ENCODE measurements at places on chromosomes 11 and 22.

- H3K27me3 ChIP-seq, result peaks cover 12% of the 10 kb centered on the region
- peak overlapping the region; percentile 63 for H3K4me3 ChIP-seq
- peaks cover 10% of the 10 kb centered on the region for H3K4me1 ChIP-seq
- H3K27ac ChIP-seq, result no peak overlapping the region
- H3K36me3 ChIP-seq, result no peaks in the 10 kb centered on the region
Measured at GRCh38 chr11:62444236-62444833, 25.5 kb downstream of the SCGB1A1 start.

DNA sequence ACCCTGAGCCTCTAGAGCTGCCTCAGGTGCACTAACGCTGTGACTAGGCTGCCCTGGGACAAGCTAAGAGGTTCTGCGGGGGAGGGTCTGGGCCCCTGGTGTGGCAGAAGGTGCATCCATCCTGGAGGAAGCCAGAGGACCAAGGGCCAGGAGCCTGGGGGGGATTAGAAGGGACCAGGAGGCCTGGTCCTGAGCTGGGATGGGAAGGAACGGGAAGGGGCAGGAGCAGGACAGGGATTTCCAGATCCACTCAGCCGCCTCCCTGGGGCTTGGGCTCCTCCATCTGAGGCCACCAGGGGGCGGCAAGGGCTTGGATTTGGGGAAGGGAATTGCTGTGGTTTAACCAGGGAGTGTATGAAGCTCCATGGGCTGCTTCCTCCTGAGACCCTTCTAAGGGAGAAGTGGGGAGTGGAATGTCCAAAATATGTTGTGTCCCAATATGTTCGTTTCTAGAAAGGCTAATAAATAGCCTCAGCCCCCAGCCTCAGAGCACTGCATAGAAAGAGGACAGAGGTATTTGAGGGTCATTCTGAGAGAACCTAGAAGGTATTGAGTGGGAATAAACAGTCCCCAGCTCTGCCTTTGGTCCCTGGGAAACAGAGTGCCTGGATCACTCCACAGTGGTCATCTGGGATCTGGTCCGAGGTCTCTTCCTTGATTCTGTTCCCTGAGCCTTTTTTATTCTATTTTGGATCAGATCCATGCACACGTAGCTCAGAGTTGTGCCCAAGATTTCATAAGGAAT lies 17.4 kb upstream of the PRAME start:
- H3K27me3 ChIP-seq, result peaks cover 15% of the 10 kb centered on the region
- H3K4me3 ChIP-seq, result no peak overlapping the region
- H3K27ac ChIP-seq, result no peak overlapping the region
- DNase-seq, result peak; percentile 20

DNA sequence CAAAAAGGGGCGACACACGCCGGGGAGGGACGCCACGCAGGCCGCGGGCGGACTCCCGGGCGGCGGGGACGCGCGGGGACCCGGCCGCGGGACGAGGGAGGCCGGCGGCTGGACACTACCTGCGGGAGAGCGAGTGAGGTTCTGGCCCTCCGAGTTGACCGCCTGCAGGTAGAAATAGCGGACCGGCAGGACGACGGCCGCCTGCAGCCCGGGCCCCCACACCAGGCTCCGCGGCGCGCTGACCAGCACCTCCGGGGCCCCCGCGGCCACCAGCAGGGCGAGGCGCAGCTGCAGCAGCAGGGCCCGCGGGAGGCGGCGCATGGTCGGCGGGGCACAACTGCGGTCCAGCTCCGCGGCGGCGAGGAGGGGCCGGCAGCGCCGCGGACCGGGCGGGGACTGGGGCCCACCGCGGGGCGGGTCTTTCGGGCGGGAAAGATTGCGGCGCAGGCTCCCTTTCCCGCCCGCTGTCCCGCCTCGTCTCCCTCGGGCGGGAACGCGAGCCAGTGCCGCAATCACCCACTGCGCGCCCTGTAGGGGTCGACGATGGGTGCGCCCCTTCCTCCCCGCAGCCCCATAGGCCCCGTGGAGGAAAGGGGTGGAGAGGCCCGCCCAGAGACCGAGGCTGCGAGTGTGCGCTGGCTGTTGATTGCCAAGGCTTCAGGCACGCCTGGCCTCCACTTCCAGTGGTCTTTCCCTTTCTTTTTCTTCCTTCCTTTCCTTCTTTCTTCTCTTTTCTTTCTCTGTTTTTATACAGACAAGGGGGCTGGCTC lies at the start of gene POGLUT3:
TSS of gene POGLUT3 (minus strand) at position 339 of the 770 bp plus-strand sequence. CDS start at position 321, 18 bp downstream.
- peaks cover 16% of the 10 kb centered on the region for H3K36me3 ChIP-seq
- peak; percentile 55 for DNase-seq

GRCh38 chr11:126339863-126340434 lies 15.5 kb upstream of the ST3GAL4 start:
- no peak overlapping the region for H3K27ac ChIP-seq
- no peak for DNase-seq
- no peak overlapping the region for H3K4me3 ChIP-seq
- peaks cover 25% of the 10 kb centered on the region for H3K4me1 ChIP-seq
- no peaks in the 10 kb centered on the region for H3K27me3 ChIP-seq
- peaks cover 20% of the 10 kb centered on the region for H3K36me3 ChIP-seq

- no peak overlapping the region for H3K4me3 ChIP-seq
- no peak for DNase-seq
- H3K27ac ChIP-seq, result no peak overlapping the region
- peaks cover 10% of the 10 kb centered on the region for H3K27me3 ChIP-seq
- no peaks in the 10 kb centered on the region for H3K36me3 ChIP-seq
Measured at GRCh38 chr22:38964989-38965388, 7.6 kb downstream of the APOBEC3A start.

DNA sequence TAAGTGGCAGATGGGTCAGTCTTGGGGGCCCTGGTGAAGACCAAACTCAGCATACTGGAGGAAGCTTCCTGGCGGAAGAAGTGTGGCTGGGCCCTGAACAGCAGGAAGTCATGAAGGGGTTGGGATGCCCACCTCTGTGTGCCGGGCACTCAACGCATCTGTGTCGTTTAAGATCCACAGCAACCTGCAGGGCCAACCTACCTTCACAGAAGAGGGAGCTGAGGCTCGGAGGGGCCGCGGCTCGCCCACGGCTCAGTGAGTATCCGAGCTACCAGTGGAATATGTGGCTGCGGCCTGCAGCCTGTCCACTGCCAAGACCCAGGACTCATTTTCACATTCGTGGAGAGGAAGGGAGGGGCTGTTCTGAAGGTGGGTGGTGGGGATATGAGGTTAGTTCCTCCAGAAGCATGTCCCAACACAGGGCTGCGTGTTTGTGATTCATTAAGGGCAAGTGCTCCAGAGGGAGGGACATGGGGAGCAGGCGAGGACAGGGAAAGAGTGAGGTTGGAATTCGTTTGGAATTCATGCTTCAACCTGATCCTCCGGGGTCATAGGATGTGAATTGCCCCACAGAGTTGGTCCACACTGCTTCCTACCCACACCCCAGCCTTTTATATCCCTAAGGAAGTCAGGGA lies 99.6 kb downstream of the MPPED1 start:
- H3K4me3 ChIP-seq, result no peak overlapping the region
- H3K27ac ChIP-seq, result no peak overlapping the region
- no peaks in the 10 kb centered on the region for H3K36me3 ChIP-seq
- no peak for DNase-seq
- no peaks in the 10 kb centered on the region for H3K27me3 ChIP-seq

- H3K4me3 ChIP-seq, result no peak overlapping the region
- DNase-seq, result no peak
Measured at GRCh38 chr22:46028106-46028991, 51.4 kb upstream of the WNT7B start.

DNA sequence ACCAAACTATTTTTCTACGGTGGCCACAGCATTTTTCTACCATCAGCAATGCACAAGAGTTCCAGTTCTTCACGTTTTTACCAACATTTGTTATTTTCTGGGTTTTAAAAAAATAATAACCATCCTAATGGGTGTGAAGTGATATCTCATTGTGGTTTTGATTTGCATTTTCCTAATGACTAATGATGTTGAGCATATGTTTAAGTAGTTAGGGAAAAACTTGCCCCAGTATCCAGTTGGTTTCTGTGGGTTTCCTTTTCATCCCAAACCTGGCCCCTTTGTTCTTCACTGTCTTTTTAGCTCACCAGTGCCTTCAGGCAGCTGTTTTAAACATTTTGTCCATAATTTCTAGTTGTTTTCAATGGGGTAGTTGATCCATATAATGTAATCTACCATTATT lies 14.7 kb upstream of the PTS start:
- DNase-seq, result no peak
- H3K27me3 ChIP-seq, result peaks cover 10% of the 10 kb centered on the region
- no peaks in the 10 kb centered on the region for H3K36me3 ChIP-seq
- H3K4me1 ChIP-seq, result peaks cover 12% of the 10 kb centered on the region
- H3K27ac ChIP-seq, result no peak overlapping the region
- H3K4me3 ChIP-seq, result no peak overlapping the region

Measured in activated CD4-positive, alpha-beta T cell treated with anti-CD3 and anti-CD28 coated beads, Interleukin-2, amount 10 ng/mL, durations not matched to agents 7 days and 5 days (primary cell).